Heart left ventricle (tissue), 16 donors: ENCODE measurements at places on chromosomes 5 and 9.

- DNase-seq: no peak
Observed at GRCh38 chr5:152405145-152405544, at the start of gene NMUR2. Gene NMUR2 (minus strand): TSS chr5:152405279. CDS start chr5:152405113, 166 bp downstream.

- DNase-seq: peak; percentile 6
Observed at GRCh38 chr5:179250561-179251225, 94.6 kb downstream of the ADAMTS2 start.

DNA sequence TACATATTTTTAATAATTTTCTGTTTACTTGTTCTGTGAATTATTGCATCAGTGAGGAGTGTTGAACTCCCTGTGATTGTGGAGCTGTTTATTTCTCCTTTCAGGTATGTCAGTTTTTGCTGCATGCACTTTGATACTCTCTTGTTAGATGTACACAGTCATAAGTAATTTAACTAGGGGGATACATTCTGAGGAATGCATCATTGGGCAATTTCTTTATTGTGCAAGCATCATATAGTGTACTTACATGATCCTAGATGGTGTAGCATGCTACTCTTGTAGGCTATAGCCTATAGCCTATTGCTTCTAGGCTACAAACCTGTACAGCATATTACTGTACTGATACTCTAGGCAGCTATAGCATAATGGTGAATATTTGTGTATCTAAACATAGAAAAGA is 9.5 kb downstream of the DENND4C start:
- DNase-seq: no peak

DNA sequence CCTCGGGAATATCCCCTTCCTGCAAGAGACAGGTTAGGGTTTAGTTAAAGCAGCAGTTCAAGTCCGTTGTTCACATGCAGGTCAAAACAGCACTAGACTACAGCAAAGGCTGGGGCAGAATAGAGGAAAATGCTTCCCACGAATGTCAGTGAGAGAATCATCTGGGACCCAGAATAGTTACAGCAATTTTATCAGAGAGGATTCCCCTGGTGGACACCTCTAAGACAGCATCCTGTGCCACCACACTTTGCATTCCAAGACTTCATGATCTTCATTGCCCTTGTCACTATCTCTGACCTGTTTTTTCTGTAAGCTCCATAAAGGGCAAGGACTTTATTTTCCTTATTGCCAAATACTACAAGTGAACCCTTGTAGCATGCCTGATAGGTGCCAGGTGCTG is 12.9 kb downstream of the GRXCR2 start:
- DNase-seq: no peak

- DNase-seq: peak; percentile 23
Observed at GRCh38 chr9:118059484-118060278, 355.5 kb downstream of the TLR4 start.

GRCh38 chr9:70888471-70888870 is 232.9 kb downstream of the TRPM3 start:
- no peak for DNase-seq

GRCh38 chr5:131953969-131954368 is 8.5 kb upstream of the MEIKIN start:
- no peak for DNase-seq

DNA sequence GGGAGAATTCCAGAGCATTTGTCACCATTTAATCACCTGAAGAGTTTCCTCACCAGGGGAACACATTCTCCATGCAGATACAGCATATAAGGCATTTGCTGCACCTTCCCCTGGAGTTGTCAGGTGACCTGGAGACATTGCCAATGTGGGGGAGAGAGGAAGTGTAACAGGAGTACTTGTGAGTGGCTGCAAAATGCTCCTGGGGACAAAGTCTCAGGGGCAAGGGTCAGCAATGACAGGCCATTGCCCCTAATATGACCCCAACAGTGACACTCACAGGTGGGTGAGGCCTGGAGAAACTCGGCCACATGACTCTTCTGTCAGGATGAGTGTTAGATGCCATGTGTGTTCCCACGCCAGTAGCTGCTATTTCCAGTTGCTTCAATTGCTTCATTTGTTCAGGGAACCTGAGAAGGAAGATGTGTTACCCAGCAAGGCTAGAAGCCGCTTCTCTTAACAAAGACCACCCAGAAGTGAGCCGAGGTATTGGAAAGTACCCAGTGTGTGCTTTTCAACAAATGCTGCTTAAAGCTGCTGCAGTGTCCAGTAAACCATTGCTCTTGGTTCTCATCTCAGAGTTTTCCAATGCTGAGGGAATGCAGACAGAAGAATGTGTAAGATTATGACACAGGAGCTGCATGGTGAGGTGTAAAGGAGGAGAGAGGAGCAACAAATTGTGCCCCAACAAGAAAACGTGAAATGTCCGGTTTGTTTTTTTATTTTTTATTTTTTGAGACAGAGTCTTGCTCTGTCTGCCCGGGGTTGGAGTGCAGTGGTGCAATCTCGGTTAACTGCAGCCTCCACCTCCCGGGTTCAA is 128.2 kb upstream of the SLC44A1 start:
- no peak for DNase-seq

DNA sequence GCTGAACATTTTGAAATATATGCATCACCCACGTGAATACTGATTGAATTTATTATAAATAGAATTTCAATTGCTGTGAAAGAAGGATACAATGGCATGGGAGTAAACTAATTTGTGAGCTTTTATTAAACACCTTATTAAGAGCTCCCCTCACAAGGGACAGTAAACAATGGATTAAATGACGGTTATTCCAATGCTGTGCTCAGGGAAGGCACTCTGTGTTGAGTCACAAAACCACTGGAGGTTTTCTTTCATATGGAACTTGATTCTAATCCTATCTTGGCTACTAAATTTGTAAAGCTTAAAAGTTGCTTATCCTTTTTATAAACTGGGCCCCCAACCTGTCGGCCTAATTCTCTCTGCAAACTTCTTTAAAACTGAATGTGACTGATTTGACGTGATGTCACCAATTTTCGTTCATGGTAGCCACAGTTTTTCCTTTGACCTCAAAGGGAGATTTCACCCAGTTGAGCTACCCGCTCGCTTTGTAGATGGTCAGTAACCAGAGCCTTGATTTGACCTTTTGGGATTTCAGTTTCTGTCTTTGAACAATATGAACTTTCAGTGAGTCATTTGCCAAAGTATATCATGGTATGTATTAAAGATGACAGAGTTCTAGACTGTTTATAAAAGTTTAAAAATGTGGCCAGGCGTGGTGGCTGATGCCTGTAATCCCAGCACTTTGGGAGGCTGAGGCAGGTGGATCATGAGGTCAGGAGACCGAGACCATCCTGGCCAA is 61.3 kb upstream of the PIK3R1 start:
- DNase-seq: no peak

- DNase-seq: no peak
Observed at GRCh38 chr9:3299872-3300271, 225.9 kb downstream of the RFX3 start.

DNA sequence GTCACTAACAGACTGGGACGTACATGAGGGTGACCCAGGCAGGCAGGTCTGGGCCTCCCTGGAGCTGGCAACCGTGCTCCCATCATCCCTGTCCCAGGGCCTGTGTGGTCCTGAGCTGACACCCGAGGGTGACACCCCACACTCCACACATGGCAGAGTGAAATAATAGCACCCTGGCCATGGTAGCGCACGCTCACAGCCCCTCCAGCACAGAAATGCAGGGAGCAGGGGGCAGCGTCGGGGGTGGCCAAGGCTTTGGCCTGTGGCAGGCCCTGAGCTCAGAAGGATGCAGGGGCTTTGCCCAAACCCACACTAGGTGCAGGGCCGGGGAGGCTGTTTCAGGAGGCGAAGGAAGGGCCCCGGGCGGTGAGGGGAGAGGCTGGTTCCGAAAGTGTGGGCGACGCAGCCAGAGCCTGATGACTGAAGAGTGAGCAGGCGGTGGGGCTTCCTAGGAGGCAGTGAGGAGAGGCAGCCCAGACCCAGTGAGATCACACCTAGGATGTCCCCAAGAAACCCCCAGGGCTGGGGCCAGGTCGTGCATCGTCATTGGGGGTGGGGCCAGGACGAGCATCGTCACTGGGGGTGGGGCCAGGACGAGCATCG is 12.9 kb downstream of the OR2V2 start:
- peak; percentile 18 for DNase-seq

DNA sequence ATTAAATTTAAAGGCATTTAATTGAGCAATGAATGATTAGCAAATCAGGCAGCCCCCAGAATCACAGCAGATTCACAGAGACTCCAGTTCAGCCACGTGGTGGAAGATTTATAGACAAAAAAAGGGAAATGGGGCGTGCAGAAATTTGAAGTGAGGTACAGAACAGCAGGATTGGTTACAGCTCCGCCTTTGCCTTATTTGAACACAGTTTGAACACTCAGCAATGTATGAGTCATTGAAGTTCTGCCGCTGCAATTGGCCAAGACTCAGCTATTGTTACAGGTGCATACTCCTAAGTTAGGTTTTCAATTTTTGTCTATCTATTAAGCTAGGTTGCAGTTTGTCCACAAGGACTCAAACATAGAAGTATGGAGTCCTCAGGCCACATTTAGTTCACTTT is 157.7 kb upstream of the SLC12A2 start:
- no peak for DNase-seq

- DNase-seq: no peak
Observed at GRCh38 chr9:93004561-93004960, 53.9 kb upstream of the SUSD3 start.

DNA sequence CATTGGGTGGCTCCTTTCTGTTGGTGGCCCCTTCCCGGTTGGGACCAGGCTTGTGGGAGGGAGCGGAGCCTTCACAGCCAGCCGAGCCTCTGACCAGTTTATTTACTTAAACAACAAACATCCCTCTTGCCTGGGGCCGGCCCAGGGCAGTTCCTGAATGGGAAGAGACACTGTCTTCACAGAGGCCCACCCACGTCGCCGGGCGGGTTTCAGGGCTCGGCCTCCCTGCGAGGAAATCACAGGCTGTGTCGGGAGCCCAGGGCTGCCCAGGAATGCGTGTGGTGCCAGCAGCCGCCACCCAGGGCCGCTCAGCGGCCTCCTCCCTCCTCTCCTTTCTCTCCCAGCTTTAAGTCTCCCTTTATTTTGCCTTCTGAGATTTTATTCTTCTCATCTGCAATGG is 132.5 kb downstream of the HSD17B3 start:
- DNase-seq: peak; percentile 68

DNA sequence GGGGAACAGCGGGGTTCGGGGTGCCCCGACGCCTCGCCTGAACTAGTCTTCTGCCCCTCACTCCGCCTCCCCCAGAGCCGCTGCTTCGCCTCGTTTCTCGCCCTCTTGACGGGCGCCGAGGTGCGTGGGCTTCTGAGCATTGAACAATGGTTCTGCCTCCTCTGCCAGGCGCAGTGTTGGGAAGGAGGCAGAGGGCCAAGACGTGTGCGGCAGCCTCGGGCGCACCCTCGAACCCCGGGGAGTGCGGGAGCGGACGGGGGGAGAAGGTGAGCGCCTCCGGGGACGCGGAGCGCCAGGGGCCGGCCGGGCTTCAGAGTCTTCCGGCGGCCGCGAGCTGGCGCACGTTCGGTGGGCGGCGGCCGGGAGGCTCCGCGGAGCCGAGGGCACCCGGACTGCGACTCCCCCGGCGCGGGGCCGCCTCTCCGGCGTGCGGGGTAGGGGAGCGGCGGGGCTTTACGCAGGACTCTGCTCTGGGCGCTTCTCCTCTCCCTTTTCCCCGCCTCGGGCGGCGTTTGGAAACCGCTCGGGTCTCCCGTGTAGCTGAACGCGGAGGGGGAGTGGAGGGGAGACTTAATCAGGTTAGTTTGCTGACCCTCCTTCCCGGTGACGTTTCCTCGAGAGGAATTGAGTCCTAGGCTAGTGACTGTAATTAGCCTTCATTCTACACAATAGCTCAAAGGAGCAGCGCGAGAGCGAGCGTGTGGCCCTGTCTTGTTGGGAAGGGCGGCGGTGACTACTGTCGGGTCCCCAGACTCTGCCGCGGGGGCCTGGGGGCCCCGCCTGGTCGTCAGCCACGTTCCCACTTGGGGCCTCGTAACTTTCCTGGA is 1.1 kb downstream of the VLDLR start:
- DNase-seq: peak; percentile 43

- peak; percentile 71 for DNase-seq
Observed at GRCh38 chr5:41527201-41527779, 16.9 kb upstream of the PLCXD3 start.

GRCh38 chr9:31119890-31120454 is 1264.5 kb upstream of the ACO1 start:
- DNase-seq: no peak

DNA sequence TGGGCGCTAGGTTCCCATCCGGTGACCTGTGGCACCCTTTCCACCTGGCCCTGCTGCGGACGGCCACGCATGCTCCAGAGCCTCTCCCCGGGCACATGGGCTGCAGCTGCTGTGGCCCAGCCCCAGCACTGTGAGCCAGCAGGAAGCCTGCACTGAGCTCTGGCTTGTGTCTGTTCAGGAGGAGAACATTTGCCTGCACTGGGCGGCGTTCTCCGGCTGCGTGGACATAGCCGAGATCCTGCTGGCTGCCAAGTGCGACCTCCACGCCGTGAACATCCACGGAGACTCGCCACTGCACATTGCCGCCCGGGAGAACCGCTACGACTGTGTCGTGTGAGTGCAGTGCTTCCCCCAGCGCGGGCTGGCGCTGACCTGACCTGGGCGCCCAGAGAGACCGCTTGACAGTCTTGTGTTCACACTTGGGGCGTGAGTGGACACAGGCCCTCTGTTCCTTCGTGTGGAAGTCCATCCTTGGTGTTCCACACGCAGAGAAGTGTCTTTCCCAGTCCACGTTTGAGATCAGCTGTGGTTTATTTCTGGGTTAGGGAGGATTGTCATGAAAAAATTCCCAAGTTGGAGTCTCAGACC is 66.2 kb upstream of the CACNA1B start:
- no peak for DNase-seq

DNA sequence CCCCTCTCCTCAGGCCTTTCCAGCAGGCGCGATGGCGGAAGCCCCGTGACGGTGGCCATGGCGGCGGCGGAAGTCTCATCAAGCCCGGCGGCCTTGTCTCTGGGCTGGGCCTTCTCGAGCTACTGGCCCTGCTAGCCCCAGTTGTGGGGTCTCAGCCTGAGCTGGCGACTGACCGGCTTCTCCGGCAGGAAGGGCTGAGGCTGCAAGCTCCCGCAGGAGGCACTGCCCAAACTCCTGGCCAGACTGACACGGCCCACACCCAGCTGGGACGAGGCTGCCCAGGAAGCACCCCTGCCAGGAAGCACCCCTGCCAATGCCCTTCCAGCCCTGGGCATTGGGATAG is 88.5 kb upstream of the ANKH start:
- no peak for DNase-seq
